Hematopoietic multipotent progenitor cell treated with erythropoietin and hydrocortisone succinate and interleukin-3 and kit ligand, for 15 days (in vitro differentiated cells): ENCODE measurements at places on chromosomes 4 and X.

DNA sequence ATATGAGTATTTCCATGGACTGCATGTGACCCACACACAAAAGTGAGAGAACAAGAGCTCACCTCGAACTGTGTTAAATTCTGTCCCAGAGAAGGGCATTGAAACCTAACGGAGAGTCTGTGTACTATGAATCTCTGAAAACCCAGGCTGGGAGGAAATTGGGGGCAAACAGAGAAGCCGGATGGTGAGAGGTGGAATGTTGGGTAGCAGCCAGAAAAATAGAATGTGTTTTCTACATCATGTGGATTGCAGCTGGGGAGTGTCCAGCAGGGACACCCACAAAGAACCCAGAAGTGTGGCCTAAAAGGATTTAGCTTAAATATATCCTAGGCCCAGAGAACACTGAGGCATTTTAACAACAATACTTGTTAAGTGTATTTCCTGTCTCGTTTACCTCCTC, 38.6 kb downstream of the MND1 start:
- DNase-seq: no peak

- no peak for DNase-seq
These were observed 25.7 kb upstream of the XIAP start for GRCh38 chrX:123834116-123834515.

DNA sequence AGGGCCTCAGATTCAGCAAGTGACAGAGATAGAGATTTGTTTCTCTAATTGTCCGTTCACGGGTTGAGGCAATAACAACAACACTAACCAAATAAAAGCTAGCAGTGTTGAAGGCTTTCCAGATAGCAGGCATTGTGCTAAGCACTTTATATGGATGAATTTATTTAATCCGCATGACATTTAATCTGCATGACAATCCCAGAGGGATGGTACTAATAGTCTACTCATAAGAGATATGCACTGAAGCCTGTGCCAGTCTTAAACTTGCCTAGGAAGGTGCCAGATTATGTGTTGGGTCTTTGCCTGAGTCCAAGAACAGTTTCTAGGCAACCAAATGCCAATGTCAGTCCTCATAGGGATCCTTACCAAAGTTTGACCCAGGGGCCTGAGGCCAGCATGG, 37.7 kb upstream of the FAT1 start:
- no peak for DNase-seq

- DNase-seq: no peak
These were observed 1520.1 kb downstream of the PCDH18 start for GRCh38 chr4:136012220-136012619.

DNA sequence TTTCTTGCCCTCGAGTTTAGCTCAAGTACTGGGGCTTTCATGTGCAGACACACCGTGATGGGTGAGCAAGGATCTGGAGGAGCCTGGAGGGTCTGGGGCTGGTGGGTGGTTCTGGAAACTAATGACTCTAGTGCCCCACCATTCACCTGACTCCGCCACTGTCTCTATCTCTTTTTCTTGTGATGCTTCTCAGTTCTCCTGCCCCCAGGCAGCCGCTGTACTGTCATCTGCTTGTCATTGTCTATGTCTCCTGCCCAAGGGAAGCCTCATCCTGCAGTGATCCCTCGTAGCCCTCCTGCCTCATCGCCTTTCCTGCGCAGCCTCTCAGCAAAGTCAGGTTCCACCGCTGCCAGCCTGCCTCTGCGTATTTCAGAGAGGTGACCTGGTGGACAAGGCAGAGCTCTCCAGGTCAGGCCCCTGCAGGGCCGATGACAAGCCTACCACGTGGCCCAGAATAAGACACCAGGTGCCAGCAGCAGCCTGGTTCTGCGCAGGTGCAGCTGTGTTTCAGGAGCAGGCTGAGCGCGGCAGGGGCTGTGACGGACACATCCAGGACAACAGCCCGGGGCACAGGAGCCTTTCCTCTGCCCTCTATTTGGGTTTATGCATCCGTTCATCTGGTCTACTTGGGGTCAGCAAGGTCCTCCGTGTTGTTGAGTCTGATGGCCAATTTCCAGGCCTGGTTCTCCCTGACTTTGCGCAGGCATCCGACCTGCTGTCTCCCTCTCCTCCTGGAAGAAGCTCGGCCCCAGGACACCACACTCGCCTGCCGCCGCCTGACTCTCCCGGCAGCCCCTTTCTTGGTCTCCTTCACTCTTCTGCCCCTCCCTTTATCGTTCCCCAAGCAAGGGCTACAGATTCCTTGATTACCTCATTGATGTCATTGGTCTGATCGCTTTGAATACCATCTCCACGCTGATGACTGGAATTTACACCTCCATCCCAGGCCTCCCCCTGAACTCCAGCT, 30.9 kb upstream of the CDKN2AIP start:
- DNase-seq: no peak

- DNase-seq: no peak
These were observed 27.1 kb downstream of the STAG2 start for GRCh38 chrX:123988423-123989111.

- DNase-seq: no peak
These were observed 13.6 kb downstream of the GASK1B start for GRCh38 chr4:158159054-158159717.

DNA sequence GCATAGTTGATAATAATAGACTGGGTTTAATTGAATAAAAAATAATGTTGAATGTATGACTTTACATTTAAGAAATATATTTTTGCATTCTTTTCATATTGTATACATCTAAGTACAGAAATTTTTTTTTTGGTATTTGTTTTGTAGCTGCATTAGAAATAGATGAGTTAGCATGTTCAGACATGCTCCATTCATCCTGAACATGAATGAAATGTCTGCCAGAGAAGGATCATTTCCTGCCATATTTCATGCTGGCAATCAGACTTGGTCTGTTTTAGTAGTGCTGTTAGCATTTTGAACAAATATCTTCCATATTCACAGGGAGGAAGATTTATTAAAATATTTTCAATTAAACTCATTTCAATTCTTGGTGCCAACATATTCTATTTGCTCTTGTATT, 98.9 kb downstream of the FRMPD4 start:
- no peak for DNase-seq

DNA sequence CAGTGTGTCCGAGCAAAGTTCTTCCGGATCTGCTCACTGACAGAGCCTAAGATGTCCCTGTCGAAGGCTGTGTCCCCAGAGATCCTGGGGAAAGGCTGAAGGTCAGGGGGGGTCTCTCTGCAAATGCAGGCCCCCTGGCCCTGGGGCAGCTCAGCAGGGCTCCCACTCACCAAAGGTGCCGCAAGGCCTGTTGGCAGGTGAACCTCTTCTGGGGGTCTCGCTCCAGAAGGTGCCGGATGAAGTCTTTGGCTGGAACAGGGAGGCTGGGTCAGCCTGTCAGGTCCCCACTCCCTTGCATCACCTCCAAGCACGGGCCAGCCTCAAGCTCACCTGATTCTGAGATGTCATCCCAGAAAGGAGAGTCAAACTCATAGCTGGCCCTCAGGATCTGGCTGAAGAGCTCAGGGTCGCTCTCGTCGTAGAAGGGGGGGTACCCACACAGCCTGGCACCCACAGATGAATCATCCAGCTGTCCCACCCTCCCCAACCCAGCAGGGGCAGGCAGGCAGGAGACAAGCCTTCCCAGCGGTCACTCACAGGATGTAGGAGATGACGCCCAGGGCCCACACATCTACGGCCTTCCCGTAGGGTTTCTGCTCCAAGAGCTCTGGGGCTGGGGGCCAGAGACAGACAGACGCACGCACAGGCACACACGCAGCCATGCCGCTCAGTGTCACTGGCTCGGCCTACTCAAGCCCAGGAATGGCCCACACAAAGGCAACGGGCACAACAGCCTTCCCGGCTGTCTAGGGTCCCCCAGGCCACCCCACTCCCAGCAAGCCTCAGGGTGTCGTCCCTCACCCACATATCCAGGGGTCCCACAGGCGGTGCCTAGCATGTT, 2.6 kb downstream of the PNCK start:
- no peak for DNase-seq

DNA sequence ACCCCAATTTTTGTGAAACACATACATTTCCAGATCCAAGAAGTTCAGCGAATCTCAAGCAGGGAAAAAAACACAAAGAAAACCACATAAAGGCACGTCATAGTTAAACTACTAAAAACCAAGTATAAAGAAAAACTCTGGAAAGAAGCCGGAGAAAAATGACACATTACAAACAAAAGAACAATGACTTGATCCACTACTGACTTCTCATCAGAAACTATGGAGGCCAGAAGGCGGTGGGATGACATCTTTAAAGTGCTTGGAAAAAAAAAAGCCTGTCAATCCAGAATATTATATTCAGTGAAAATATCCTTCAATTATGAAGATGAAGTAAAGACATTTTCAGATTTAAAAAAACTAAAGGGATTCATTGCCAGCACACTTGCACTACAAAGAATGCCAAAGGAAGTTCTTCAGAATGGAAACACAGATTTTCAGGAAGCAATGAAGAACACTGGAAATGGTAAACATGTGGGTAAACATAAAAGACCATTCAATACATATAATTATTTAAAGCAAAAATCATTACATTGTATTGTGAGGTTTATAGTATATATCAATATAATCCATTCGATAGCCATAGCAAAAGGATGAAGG, 32.6 kb upstream of the PPP2R2C start:
- no peak for DNase-seq

- DNase-seq: no peak
These were observed 469.2 kb upstream of the DIPK2B start for GRCh38 chrX:45669715-45670340.

- no peak for DNase-seq
These were observed 3.1 kb downstream of the ZMYM3 start for GRCh38 chrX:71250841-71251240.

- no peak for DNase-seq
These were observed 7.2 kb downstream of the MRFAP1 start for GRCh38 chr4:6647582-6648230.

- DNase-seq: no peak
These were observed 180.1 kb downstream of the RAPGEF2 start for GRCh38 chr4:159282944-159283343.

GRCh38 chrX:10756441-10756840, 136.1 kb upstream of the MID1 start:
- DNase-seq: no peak

DNA sequence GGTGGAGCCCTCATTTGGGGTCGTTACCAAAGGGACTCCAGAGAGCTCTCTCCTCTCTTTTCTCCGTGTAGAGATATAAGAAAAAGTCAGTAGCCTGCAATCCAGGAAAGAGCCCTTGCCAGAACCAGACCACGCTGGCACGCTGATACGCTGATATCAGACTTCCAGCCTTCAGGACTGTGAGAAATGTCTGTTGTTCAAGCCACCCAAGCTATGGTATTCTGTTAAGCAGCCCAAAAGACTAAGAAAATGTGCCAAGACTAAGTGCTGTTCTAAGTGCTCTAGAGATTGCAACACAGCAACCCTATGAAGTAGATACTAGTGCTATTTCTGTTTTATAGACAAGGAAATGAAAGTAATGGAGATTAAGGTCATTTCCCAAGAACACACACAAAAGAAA, 205.7 kb downstream of the CAMK2D start:
- no peak for DNase-seq

DNA sequence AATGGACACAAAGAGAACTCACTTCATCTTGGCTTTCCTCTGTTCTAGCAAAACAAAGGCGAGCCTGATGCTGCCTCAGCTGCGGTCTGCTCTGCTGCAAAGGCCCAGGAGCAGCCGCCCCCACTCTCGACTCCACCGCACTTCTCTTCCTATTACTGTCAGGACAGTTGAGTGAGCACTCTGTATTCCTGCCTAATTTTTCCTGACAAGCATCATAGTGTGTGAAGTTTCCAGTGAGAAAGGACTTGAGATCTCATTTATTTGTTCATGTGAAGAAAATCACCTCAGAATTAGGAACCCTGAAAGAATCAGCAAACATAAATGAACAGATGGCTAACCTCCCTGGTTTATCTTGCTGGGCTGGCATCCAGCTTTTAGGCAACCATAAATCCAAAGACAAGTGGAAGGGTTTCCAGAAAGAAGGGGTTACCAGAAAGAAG, 15.6 kb downstream of the SCARB2 start:
- no peak for DNase-seq

GRCh38 chr4:141078871-141079270, 54.4 kb downstream of the RNF150 start:
- DNase-seq: no peak

DNA sequence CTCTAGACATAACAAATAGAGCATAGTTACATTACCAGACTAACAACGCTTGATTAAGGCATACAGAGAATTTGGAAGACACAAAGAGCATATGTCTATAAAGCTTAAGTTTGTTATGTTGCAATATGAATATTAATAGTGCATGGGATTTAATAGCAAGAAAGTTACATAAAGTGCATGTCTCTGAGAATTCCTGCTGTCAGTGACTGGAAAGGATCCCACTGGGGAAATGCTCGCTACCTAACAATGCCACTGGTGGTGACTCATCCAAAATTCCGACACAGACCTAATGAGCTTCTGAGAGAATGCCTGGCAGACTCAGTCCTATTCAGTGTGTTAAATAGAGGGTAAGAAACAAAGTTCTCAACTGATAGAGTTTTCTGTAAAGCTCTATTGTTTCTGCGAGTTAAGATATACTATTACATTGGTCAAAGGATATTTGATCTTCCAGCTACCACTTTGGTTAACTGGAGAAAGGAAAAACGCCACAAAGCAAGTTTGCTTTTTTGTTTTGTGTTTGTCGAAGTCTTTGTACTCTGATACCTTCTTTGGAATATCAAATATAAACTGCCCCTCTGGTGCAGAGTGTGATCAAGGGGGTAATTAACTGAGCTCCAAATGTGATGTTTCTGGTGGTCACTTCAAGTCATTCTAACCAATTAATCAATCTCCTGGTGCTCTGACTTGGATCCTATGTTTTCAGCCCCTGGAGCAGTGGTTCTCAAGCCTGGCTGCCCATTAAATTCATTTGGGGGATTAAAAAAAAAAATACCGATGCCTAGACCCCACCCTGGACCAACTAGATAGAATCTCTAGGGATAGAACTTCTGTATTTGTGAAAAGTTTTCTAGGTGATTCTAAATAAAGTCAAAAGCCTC, 107.9 kb downstream of the PALLD start:
- DNase-seq: no peak

DNA sequence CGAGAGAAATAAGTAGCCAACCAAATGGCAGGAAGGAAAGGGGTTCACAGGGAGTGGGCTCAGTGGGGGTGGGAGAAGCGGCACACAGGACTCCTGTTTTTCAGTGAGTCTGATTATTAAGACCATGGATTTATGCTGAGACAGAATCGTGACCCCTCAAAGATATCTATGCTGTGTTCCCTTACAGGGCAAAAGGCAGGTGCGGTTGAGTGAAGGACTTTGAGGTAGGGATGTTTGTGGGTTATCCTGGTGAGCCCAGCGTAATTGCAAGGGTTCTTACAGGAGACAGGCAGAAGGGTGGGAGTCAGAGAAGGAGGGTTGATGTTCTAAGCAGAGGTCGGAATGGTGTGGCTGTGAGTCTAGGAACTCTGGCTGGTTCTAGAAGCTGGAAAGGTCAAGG, 73.0 kb downstream of the EVC start:
- no peak for DNase-seq

- no peak for DNase-seq
These were observed 31.7 kb downstream of the SORCS2 start for GRCh38 chr4:7224001-7224400.
